ENCODE measurements at places on chromosomes 5 and 9.
A peak's percentile ranks its signal among the peaks of the same experiment; 100 is the strongest.

DNA sequence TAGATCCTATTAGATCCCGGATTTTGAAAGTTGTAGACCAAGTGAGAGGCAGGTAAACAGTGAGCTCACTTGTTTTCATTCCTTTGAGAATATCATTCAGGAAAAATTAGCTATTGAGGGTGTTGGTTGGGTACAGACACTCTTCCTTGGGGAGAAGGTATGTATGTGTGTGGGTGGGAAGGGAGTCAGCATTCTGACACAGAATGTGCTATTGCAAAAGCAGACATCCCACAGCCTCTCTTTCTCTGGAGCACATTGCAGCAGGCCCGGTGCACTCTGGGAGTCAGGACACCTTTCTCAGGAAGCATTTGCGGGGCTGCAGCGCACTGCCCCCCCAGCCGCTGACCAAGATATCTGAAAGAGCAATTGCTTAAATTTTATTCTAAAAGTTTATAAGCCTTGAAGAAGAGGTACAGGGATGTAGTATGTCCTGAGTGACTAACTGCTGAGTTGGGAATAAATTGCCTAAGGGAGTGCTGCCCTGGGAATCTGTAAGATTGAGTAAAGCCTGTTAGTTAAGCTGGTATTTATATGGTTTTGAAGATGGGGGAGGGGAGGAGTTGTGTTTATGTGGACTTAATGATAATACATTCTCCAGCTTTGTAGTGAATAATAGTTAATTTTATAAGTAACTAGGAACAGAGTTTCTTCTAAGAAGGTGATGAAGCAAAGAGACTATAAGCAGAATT lies 5.2 kb downstream of the TNFAIP8 start:
- no peak for DNase-seq

DNA sequence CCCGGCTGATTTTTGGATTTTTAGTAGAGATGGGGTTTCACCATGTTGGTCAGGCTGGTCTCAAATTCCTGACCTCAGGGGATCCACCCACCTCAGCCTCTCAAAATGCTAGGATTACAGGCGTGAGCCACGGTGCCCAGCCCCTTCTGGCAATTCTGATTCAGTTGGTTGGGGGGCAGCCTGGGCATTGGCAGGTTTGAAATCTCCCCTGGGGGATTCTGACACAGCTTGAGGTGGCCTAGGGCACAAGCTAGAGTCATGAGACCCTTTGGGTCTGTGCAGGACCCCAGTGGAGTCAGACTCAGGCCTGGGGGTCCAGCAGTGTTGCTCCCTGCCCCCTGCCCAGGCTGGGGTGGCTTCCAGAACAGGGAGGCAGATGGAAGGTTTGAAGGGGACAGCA lies 239.8 kb downstream of the PBX3 start:
- no peak for DNase-seq

DNA sequence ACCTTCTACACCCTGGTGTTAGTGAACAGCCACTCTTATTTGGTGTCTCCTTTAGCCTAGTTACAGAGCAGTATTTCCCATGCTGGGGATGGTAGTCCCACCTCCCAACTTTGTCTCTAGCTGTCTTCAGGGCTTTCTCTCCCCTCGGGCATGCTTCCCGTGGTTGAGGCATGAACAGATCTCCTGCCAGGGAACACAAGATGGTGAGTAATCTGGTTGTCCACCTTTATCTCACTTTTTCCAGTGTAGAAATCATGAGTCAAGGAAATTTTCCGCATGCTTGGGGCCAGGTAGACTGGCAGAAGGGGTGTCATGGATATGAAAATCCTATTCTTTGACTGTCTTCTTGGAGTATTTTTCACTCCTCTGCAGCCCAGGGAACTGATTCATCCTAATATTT lies 532.9 kb downstream of the ANXA1 start:
- no peak for DNase-seq

- DNase-seq: no peak
Measured at GRCh38 chr5:175582697-175583096, 75.2 kb upstream of the HRH2 start.

GRCh38 chr5:127892467-127893207 lies 189.4 kb downstream of the CCDC192 start:
- DNase-seq: no peak

DNA sequence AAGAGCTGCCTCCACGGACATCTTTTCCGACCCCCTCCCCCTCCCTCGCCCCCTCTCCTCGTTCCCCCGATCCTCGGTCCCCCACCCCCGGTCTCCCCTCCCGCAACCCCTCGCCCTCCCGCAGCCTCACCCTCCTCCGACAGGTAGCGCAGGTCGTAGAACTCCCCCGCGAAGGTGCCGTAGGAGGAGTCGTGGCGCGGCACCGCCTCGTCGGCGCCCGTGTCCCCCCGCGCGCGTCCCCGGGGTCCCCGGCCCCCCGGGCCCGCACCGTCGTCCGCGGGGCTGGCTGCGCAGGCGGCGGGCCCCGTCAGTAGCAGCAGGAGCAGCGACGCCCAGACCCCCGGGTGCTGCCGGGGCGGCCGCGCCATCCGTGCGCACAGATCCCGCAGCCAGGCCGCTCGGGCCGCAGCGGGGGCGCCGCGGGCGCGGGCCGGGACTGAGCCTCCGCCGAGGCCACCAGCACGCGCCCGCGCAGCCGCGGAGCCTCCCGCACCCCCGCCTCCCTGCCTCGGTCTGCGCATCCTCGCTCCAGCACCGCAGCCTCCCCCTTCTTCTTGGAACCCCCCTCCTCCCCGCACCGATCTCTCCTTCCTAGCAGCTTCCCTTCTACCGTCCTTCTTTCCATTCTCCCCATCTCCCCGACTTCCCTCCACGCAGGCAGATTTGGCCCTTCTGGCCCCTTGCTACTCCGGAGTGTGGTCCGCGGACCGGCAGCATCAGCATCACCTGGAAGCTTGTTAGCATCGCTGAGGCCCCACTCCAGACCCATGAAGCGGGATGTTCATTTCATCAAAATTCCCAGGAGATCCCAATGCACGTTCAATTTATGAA lies at the start of gene FRRS1L:
Gene FRRS1L (minus strand): TSS at position 479 of the 831 bp plus-strand sequence. CDS start 111 bp downstream, at position 368.
- DNase-seq: no peak

GRCh38 chr9:133347515-133347984 lies 381 bp downstream of the MED22 start:
- no peak for DNase-seq

GRCh38 chr9:110351009-110351467 lies 13.4 kb upstream of the TXNDC8 start:
- DNase-seq: no peak

GRCh38 chr9:79639354-79639753 lies 67.6 kb downstream of the TLE4 start:
- DNase-seq: no peak

GRCh38 chr9:114662081-114662989 lies 4.7 kb upstream of the TEX53 start:
- DNase-seq: peak; percentile 28

All from activated CD4-positive, alpha-beta T cell treated with anti-CD3 and anti-CD28 coated beads for 1 hour (primary cell).